ENCODE measurements at places on chromosomes 11 and 22.

DNA sequence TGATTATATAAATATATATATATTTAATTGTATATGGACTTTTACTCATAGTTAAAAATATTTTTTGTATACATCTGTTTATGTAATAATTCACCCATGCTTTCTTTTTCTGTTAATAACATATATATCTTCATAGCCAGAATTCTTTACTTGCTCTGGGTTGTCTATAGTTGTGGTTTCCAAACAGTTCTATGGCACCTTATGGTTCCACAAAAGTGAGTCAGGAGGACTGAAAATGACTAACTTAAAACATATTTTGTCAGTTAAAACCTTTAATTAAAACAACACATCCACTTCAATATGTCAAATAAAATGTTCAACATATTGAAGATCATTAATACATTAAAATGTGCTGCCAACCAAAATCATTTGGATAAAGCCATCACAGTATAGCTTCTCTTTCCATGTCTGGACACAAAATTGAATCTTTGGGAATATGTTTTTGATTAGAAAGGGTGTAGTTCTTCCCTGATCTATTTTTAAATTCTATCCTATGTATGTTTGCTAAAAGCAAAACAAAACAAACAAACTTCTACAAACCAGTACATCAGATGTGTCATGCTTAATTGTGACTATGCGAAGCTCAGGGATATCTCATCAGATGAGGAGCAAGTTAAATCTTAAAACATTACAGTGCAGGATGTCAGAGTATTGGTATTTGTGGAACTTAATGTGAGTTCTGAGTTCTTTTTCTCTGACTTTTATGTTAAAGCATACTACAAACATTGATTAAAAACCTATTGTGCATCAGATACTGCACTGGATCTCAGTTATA lies 1488.4 kb upstream of the TENM4 start:
- no peak for DNase-seq

DNA sequence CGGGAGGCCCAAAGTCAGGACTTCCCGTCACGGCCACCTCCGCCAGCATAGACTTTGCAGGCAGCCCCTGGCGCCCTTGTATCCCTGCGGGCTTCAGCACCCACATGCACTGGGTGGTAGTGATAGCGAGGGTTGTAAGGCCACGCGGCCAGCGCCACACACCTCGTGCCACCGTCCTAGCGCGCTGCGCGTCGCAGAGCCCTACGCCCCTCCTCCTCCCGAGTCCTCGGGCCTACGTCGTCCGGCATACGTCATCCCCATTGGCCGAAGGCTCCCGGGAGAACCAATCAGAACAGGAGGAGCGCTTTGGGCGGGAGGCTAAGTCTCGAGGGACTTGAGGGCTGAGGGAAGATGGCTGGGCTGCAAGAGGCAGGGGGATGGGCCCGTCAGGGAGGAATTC lies 1.3 kb upstream of the BTBD18 start:
- DNase-seq: no peak

- no peak for DNase-seq
Observed at GRCh38 chr11:1667906-1668305, 29.1 kb upstream of the KRTAP5-6 start.

- DNase-seq: no peak
Observed at GRCh38 chr11:46330563-46331281, 16.5 kb upstream of the DGKZ start.

DNA sequence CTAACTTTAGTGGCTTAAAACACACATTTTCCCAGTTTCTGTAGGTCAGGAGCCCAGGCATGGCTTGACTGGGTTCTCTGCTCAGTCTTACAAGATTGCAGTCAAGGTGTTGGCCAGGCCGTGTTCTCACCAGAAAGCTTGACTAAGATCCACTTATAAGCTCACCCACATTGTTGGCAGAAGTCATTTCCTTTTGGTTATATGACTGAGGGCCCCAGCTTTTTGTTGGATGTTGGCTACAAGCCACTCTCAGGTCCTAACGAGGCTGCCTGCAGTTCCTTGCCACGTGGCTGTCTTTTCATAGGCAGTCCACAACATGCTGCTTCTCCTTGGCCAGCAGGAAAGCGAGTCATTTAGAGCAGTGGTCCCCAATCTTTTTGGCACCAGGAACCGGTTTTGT lies 79.3 kb upstream of the CRTAM start:
- DNase-seq: no peak

- DNase-seq: no peak
Observed at GRCh38 chr22:46937185-46937584, 174.7 kb downstream of the TBC1D22A start.

DNA sequence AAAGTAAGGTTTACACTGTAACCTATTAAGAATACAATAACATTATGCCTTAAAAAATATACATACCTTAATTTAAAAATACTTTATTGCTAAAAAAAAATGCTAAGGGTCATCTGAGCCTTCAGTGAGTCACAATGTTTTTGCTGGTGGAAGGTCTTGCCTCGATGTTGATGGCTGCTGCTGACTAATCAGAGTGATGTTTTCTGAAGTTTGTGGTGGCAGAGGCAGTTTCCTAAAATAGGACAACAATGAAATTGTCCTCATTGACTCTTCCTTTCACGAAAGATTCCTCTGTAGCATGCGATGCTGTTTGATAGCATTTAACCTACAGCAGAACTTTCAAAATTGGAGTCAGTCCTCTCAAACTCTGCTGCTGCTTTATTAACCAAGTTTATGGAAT lies 97.6 kb downstream of the FAT3 start:
- no peak for DNase-seq

GRCh38 chr22:22009661-22010060 lies 27.1 kb upstream of the TOP3B start:
- DNase-seq: no peak

DNA sequence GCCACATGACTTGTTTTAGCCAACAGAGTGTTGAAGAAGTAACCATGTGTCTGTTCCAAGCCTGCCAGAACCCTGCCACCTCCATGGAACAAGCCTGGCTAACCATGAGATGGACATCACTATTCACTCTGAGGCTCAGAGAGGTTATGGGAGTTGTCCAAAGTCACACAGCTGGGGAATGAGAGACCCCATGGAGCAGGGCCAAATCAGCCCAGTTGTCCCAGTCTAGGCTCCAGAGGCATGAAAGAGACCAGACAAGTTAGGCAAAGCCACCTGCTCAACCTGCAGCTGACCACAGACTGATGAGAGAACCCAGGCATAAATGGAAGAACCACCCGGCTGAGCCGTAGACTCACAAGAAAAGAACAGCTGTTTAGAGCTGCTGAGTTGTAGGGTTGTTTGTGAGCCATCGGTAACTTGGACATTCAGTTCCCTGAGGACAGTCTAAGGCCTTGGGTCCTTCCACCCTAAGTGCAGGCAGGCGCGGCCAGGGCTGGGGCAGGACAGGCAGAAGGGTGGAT lies 74.7 kb upstream of the PHF21B start:
- DNase-seq: no peak

- DNase-seq: no peak
Observed at GRCh38 chr11:25981998-25982397, 349.9 kb upstream of the ANO3 start.

- DNase-seq: no peak
Observed at GRCh38 chr11:80118073-80118472, 677.2 kb upstream of the TENM4 start.

DNA sequence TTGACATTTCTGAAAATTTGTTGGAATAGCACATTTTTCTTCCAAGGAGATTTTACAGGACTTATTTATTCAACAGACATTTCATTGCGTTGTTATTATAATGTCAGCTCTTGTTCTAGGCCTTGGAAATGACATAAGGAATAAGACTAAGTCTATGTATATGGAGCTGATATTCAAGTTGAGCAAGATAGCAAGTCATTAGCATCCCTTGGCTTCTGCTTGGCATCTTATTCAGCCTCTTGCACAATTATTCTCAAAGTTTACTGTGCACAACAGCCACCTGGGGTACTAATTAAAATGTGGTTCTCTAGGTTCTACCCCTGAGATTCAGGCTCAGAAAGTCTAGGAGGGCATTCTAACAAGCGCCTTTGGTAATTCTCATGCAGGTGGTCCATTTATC lies 304.8 kb upstream of the DDI1 start:
- no peak for DNase-seq

GRCh38 chr11:128567130-128567529 lies 20.2 kb downstream of the ETS1 start:
- no peak for DNase-seq

DNA sequence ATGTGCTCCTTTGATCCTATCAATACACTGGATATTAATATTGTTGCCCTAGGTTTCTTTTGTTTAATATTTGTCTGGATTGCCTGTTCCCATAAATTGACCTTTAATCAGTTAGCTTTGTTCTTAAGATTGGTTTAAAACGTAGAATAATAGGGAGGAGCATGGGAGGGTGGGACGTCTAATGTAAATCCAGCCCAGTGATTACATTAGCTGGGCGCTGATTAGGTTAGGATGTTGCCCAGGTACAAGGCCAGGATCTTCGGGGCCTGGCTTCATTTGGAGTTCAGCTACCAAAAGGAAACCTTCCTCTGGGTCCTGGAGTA lies at the start of gene SRSF8:
Gene SRSF8 (plus strand): TSS at position 204 of the 323 bp plus-strand sequence. CDS start 308 bp downstream, outside the sequence.
- DNase-seq: no peak

DNA sequence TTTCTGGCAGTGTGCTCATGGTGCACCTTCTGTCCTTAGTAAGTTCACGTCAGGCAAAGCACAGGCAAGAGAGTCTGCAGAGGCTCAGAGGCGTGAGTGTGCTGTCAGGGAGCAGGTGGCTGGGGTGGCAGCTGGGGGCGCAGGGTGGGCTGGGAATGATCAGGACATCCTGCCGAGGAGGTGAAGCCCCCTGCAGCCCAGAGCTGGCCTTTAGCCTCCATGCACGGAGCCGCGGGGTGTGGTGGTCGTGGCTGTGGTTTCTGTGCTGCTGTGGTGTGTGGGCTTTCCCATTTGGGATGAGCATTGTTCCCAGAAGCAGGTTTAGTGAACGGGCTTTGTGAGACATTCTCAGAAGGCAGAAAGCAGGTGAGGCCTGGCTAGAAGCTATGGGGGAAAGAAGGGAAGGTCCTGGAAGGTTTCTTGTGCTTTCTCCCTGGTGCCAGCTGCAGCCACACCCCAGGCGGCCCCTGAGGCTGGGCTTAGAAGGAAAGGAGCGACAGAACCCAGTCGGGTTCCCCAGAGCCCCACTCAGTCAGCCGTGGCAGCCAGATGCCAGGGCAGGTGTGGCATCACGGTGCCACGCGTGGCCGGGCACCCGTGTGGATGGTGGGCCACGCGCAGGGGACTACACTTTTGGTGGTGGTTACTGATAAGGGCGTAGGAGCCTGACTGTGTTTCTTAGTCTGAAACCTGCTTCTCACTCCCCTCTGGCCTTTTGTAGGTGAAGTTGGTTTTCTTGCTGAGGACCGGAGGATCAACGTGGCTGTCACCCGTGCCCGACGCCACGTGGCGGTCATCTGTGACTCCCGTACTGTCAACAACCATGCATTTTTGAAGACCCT lies 32.0 kb downstream of the IGHMBP2 start:
- no peak for DNase-seq

GRCh38 chr11:128250482-128250881 lies 336.9 kb downstream of the ETS1 start:
- DNase-seq: no peak

- no peak for DNase-seq
Observed at GRCh38 chr11:31690041-31690440, 121.1 kb downstream of the PAX6 start.

GRCh38 chr22:29524442-29525191 lies 28.9 kb downstream of the THOC5 start:
- peak; percentile 3 for DNase-seq

DNA sequence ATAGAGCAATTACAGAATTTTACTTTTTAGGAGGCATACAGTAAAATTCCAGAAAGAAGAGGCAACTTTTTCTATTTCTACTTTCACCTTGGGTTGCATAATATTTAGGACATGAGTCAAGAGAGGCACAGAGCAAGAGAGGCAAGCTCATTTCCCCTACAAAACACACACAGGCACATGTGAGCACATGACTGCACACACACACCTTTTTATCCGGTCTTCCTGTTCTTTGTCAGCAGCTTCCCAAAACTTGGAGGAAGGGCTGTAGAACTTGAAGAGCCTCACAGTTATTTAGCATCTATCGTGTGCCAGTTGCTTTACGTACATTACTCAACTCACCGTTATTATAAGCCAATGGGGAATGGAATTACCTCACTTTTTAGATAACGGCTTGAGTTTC lies 37.8 kb upstream of the CCDC179 start:
- DNase-seq: no peak

GRCh38 chr22:44995105-44995514 lies 14.7 kb downstream of the PHF21B start:
- DNase-seq: no peak

- no peak for DNase-seq
Observed at GRCh38 chr22:46073683-46074504, 76.4 kb upstream of the PPARA start.

- DNase-seq: peak; percentile 52
Observed at GRCh38 chr11:1757861-1758610, 5.7 kb downstream of the CTSD start.

- no peak for DNase-seq
Observed at GRCh38 chr11:44498089-44498871, 67.2 kb upstream of the CD82 start.

DNA sequence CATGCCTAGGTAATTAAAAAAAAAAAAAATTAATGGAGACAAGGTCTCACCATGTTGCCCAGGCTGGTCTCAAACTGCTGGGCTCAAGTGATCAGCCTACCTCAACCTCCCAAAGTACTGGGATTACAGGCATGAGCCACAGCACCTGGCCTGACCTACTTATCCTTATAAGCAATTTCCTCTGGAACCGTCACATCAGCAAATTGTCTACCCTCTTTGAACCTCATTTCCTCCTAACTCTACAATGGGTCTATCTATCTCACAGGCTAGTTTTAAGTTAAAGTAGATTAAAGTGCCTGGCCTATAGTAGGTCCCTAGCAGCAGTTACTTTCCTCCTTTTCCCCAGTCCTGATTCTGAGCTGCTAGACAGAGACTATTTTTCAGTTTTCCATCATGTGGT lies 43.5 kb downstream of the THAP12 start:
- DNase-seq: no peak

GRCh38 chr11:114159320-114159719 lies 99.8 kb downstream of the ZBTB16 start:
- DNase-seq: peak; percentile 49

DNA sequence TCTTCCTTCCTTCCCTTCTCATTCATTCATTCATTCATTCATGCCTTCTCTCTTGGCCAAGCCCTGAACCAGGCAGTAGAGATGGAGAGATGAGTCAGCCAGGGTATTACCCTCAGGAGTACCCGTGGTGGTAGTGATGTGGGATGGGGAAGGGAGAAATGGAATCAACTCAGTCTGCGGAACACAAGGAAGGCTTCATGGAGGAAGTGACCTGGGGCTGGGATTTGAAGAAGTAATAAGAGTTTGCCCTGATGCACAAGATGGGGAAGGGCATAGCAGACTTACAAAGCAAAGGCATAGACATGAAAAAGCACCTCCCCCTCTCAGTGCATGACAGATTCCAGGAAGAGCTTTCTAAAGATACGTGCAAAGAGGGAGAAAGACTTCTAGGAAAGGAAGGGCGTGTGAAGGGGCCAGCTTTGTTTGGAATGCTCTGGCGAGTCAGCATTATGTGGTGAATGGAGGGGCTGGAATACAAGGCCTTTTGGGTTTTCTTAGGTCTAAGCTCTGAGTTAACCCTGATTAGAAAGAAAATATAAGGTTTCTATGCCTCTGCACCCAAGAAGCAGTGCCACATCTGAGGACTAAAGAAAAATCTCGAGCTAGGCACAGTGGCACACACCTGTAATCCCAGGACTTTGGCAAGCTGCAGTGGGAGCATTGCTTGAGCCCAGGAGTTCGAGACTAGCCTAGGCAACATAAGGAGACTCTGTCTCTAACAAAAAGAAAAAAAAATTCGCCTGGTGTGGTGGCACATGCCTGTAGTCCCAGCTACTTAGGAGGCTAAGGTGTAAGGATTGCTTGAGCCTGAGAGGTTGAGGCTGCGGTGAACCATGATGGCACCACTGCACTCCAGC lies 36.4 kb upstream of the ACER3 start:
- DNase-seq: no peak

Data from CD4-positive, alpha-beta T cell treated with Interleukin-15 for 4 hours (primary cell).